ENCODE measurements at places on chromosomes 1 and 21.

GRCh38 chr1:43421976-43422750, 31.6 kb downstream of the HYI start:
- DNase-seq, result no peak

DNA sequence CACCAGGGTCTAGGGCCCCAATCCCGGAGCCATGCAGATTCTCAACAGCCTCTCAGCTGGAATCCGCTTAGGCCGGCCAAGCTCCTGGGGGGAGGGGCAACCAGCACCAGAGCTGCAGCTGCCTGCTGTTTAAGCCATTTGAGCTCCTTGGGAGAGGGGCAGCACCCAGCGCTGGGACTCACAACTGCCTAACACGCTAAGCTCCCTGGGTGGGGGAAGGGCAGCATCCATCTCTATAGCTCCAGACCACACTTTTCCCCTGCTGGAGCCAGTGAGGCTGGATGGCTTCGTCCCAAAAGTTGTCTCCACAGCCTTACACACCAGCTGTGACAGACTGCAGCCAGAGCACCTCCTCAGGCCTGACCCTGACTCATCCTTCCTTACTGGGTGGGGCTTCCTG, 6.9 kb upstream of the PTGFR start:
- DNase-seq, result no peak

DNA sequence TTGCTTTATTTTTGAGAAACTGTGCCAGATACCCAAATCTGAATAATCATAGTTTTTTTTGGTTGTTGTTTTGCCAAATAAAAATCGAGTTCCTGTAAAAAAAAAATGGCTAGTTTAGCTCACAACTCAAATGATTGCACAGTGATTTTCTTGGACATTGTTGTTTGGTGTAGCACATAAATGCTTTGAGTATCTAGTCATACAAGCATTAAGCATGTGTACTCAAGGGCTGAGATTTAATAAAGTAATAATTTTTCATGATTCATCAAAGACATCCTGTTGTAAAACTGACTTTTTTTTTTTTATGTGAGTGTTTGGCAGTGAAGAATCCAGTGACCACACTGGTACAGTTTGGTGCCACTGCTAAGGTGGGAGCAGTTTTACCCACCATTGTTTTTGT, 18.8 kb downstream of the ITSN1 start:
- DNase-seq, result no peak

- DNase-seq, result no peak
These were observed 150.3 kb downstream of the DHRS3 start for GRCh38 chr1:12467570-12468286.

DNA sequence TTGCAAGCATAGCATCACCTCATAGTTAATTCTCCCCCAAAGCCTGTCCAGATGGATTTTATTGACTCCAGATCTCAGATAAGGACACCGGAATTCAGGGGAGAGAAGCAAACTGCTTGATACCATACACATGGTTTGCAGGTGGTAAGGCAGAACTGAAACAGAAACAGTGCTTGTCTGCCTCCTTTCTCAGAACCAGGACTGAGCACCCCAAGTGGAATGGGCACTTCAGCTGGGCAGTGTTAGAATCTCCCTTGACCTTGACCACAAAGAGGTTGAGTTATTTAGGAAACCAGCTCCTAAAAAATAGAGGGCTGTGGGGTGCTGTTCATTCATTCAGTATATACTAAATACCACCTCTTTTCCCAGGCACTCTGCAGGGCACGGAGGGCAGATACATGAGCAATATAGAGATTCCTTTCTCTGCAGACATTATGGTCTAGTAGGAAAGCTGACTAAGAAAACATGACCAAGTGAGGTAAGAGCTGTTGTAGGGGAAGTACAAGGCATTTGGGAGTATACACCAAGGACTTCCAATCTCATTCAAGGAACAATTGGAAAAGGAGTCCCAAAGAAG, 185.2 kb downstream of the C1orf94 start:
- no peak for DNase-seq

GRCh38 chr1:104248385-104248784, 498.7 kb downstream of the AMY1C start:
- no peak for DNase-seq

GRCh38 chr1:245177071-245177900, 22.5 kb downstream of the KIF26B start:
- DNase-seq, result no peak

DNA sequence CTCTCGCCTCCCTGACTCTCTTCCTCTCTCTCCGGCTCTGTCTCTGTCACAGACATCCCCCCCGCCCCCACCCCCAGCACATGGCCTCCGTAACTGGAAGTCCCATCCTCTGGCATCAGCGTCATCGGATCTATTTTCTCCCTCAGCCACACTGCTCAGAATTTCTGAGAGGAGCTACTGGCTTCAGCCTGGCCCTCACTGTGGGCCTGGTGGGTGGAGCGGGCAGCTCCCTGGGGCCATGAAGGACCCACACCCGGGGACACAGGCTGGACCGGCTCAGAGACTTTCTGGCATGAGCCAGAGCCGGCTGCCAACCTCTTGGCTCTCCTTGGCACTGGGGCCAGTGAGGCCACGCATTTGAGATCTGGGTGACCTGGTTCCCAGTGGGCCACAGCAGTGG, 61.2 kb upstream of the CASZ1 start:
- no peak for DNase-seq

- DNase-seq, result no peak
These were observed 3.2 kb upstream of the RXFP4 start for GRCh38 chr1:155938220-155938627.

- no peak for DNase-seq
These were observed 67.7 kb upstream of the MPC2 start for GRCh38 chr1:168004531-168004930.

GRCh38 chr1:10958614-10959013, 53.8 kb upstream of the TARDBP start:
- no peak for DNase-seq

GRCh38 chr1:162885265-162885664, 24.3 kb upstream of the CCDC190 start:
- DNase-seq, result no peak

DNA sequence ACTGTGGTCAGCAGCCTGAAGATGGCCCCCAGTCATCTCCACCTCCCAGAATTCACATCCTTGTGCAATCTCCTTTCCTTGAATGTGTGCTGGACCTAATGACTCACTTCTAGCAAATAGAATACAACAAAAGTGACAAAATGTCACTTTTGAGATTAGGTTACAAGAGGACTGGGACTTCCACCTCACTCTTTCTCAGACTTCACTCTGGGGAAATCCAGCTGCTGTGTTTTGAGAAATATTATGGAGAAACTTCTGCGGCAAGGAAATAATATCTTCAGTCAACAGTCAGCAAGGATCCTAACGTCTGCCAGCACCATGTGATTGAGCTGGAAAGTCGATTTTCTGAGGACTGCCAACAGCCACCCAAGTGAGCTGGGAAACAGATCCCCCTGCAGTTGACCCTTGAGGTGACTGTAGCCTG, 70.5 kb upstream of the GADD45A start:
- no peak for DNase-seq

DNA sequence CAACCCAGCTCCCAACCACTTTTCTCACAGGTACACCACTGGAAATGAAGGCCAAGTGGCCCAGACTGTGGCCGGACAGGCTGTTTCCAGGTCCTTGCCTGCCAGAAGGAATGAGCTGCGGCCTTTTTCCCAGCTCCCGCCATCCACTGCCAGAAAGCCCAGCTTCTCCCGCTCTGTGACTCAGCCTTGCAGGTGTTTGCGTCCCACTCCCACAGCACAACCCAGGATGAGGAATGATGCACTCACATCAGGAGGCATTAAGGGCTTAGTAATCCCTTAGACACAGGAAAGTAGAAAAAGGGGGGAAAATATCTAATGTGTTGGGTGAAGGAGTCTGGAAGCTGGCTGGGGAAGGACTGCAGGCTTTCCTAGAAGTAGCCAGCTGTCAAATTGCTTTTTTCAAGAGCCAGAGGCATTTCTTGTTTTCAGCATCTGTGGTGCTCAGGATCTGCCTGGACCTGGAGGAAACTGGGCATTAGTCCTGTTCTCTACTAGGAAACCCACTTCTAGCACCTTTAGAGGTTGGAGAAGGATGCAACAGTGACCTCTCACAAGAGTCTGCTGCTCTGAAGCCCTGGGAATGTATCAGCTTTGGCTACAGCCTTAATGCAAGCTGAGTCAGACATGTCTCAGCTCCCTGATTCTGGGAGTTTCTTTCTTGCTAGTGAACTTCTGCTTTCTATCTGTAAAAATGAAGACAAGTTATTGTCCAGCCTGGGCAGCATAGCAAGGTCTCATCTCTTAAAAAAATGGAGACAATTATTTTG, 13.2 kb upstream of the MAP1LC3C start:
- DNase-seq, result no peak

GRCh38 chr1:57232500-57232899, 191.4 kb downstream of the DAB1 start:
- no peak for DNase-seq

DNA sequence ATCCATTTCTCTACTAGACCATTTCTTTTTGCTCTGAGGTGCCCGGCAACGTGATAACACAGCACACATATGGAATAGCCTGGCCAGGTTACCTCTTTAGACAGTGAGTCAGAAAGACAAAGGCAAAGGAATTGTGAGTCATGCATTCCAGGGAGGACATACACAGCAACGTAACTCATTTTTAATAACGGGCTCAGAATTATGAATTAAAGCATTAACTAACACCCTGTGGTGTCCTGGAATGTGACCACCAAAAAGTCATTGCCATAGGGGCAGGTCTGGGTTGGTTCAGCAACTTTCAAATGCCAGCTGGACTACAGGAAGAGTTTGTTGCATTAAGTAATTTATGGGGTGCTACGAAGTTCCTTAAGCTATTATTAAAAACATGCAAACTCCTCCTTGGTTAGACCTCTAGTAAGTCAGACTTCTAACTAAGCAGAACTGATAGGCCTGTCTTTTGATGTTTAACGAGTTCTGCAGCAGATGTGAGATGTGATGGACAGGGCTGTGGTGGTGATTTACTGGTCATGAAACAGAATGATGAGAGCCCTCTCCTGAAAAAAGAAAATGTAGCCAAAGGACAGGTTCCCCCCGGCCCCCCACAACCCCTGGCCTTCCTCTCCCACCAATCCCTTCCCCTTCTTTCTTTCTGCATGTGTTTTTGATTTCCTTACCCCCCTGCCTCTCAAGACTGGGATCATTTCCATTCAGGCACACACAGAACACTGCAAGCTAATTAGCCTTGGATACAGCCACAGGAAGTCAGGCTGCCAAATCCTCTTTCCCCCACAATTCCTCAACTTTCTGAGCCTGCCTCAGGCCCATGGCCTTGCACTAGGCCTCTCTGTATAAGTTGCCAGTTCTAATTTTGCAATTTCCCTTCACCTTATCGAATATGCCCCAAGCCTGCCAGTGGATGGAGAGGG, 88.9 kb upstream of the HAO2 start:
- DNase-seq, result no peak

GRCh38 chr1:153552335-153552734, 3.3 kb upstream of the S100A3 start:
- DNase-seq, result no peak

Data from stimulated activated CD4-positive, alpha-beta T cell treated with anti-CD3 and anti-CD28 coated beads, Interleukin-4, amount 100 ng/mL, for 4 hours (primary cell).